GM13977 (cell line): ENCODE measurements at places on chromosomes 3 and 15.
A peak's percentile ranks its signal among the peaks of the same experiment; 100 is the strongest.

GRCh38 chr15:90598031-90598577 lies 68.4 kb downstream of the CRTC3 start:
- DNase-seq, result peak; percentile 71

DNA sequence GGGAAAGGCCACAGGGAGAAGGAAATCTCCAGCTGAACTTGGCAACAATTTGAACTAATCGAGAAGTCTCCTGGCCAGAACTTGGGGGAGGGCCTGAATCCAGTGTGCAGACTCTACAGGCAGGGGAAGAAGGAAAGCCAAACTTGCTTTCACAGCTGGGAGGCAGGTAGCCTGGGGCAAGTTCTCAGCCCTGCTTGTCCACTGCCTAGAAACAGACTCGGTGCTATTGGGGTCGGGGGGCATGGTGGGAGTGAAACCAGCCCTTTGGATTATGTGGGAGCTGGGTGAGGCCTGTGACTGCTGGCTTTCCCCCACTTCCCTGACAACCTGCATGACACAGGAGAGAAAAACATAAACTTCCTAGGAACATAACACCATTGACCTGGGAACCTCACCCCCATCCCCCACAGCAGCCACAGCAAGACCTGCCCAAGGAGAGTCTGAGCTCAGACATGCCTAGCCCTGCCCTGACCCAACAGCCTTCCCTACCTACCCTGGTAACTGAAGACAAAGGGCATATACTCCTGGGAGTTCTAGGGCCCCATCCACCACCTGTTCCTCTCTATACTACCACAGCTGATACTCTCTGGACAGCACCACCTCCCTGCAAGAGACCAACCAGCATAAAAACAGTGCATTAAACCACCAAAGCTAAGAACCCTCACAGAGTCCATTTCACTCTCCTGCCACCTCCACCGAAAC lies 103.7 kb upstream of the MNS1 start:
- no peak for DNase-seq

GRCh38 chr3:155876037-155876436 lies 5.6 kb downstream of the GMPS start:
- DNase-seq, result no peak

- DNase-seq, result no peak
Measured at GRCh38 chr15:40825661-40826422, 2.7 kb downstream of the PPP1R14D start.

GRCh38 chr3:157914882-157915281 lies 191.3 kb downstream of the SHOX2 start:
- no peak for DNase-seq

- DNase-seq, result peak; percentile 24
Measured at GRCh38 chr3:115960799-115961198, 337.5 kb downstream of the GAP43 start.

DNA sequence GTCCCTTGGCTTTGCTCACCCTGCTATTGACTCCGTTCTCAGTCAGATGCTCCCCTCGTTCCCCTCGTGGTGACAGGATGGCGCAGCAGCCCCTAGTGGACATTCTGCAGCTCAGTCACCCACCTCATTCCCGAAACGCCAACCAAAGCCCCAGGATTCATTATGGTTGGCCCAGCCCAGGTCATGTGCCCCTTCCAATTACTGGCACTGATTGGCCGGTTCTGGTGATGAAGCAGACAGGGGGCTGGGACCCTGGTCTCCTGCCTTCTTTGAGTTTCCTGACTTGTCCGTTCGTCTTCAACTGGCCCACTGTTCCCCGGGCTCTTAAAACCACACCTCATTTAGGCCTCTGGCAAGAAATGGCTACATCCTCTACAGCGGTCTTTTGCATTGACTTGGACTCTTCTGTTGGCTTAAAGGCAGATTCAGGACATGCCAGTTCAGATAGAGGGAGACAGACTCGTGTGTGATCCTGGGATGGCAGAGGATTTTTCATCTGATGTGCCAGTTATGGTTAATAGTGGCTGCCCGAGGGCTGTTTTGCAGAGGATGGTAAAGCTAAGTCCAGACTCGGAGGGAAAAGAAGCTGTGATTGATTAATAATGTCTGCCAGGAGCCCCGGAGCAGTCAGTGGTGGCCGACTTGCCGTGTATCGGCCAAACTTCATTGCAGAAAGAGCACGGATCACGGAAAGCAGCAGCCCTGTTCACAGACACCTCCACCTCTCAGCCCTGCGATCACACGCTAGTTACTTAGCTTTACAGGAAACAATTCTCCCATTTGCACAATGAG lies 37.8 kb downstream of the LSM3 start:
- DNase-seq, result no peak
